ENCODE measurements at places on chromosomes 1 and 21.
A peak's percentile ranks its signal among the peaks of the same experiment; 100 is the strongest.

GRCh38 chr1:162178432-162178831, 108.9 kb downstream of the NOS1AP start:
- DNase-seq = no peak

- no peak for DNase-seq
These were observed 87.1 kb downstream of the SLC5A9 start for GRCh38 chr1:48309564-48310082.

GRCh38 chr1:67908250-67908936, 75.1 kb upstream of the GNG12 start:
- no peak for DNase-seq

GRCh38 chr21:37550157-37550556, 183.6 kb downstream of the DYRK1A start:
- no peak for DNase-seq

DNA sequence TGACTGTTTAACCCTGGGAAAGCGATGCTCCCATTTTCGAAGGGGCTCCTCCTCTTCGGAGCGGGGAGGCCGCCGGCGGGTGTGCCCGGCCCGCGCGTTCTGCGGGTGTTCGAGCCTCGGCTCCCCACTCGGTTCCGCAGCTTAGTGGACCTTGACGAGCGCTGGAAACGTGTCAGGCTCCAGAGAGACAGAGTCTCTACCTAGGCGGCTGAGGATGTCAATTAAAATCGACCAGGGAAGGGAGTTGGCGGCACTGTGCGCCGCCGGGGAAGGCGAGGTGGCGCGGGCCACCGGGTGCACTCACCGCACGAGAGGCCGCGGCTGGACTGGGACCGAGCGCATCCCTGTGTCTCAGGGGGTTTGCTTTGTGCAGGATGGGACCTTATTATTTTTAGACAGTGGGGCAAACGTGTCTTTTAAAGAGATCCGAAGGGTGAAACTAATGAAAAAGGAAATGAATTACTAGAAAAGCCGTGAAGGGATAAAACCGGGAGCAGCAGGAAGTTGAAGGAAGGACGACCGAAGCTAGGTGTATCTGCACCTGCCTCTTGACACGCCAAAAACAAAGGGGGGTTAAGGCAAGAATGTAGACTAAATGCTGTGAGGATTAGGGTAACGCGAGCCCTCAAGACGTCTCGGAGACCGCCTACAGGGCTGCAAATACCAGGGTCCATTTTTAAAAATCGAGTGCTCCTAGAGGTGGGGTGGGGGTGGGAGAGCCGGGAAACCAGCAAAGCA, 5.6 kb downstream of the LHX4 start:
- DNase-seq = no peak

GRCh38 chr1:161706113-161706481, 932 bp upstream of the FCRLA start:
- DNase-seq = no peak

DNA sequence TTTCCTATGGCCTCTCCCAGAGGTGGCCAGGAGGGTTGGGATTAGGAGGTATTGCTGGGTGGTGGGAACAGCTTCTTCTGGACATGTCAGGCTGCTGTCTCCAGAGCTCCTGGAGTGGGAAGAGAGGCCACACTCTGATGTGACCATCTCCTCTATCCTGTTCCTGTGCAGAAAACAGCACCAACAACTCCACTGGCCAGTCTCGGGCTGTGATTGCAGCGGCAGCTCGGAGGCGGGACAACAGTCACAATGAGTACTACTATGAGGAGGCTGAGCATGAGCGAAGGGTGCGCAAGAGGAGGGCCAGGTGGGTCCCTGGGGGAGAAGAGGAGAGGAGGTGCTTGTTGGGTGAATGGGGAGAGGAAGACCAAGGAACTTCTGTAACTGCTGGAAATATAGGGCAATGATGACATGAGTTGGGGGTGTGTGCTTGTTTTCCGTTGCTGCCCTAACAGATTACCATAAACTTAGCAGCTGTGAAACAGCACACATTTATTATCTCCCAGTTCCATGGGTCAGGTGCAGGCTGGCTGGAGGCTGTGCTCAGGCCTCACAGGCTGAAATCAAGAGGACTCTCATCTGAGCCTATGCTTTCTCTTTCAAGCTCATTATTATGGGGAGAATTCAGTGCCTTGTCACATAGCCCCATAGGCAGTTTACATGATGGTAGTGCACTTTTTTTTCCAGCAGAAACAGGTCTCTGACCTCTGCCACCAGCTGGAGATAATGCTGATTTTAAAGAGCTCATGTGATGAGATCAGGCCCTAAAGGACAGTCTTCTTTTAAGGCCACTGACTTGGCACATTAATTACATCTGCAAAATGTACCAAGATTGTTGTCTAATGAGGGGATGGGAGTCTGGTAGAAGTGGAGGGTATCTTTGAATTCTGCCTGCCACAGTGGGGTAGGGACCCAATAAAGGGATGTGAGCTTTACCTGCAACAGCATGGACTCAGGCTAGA, 20.8 kb downstream of the VANGL2 start:
- DNase-seq = no peak

GRCh38 chr1:25562101-25562927, 18.9 kb downstream of the LDLRAP1 start:
- peak; percentile 72 for DNase-seq

DNA sequence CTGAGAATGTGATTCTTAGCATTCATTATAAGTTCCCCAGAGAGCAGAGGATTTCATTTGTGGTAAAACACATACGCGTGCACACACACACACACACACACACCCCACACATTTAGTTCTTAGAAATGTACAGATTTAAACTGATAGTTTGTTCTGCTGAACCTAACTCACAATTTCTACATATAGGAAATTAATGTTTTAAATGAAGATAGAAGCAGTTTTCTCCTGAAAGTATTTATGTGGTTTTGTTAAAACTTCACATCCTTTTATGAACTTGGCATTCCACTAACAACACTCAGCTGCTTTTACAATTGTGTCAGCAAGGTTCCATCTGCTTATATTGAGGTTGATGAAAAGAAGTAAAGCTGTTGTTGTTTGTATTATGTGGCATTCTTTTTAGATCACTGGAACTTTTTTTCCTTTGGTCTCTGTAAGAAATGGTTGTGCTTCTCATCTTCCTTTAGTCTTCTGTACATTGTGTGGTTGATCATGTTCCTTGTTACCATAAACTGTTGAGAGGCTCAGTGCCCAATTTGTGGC, 41.6 kb downstream of the AK4 start:
- DNase-seq = no peak

Data from stimulated activated CD4-positive, alpha-beta T cell treated with anti-CD3 and anti-CD28 coated beads, TNF-alpha, amount 100 ng/mL, for 1 hour (primary cell).